ENCODE measurements at places on chromosomes 2 and 18.
A peak's percentile ranks its signal among the peaks of the same experiment; 100 is the strongest.

DNA sequence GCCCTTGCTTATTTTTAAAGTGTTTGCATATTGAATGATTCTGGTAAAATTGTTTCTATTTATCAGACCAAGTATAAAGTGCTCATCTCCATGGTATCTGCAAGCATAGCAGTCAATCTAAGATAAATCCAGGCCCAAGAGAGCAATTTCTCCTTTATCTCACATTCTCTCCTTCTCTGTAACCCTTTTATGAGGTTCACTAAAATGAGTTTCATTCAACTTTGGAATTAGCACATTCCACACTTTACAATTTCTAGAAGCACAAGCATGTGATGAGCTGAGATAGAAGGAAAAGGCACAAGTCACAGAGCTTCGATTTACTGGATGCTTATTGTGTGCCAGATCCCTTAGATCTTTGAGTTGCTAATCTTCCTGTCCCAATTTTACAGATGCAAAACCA lies 97.3 kb downstream of the CNTNAP5 start:
- no peak for DNase-seq

- peak; percentile 28 for DNase-seq
These were observed 20.9 kb upstream of the TANK start for GRCh38 chr2:161139098-161139987.

- peak; percentile 22 for DNase-seq
These were observed 272.5 kb downstream of the ZNF407 start for GRCh38 chr18:74869904-74870863.

GRCh38 chr2:76812156-76812555 lies 710.0 kb downstream of the LRRTM4 start:
- no peak for DNase-seq

GRCh38 chr2:137924019-137924418 lies 40.3 kb upstream of the HNMT start:
- peak; percentile 2 for DNase-seq

DNA sequence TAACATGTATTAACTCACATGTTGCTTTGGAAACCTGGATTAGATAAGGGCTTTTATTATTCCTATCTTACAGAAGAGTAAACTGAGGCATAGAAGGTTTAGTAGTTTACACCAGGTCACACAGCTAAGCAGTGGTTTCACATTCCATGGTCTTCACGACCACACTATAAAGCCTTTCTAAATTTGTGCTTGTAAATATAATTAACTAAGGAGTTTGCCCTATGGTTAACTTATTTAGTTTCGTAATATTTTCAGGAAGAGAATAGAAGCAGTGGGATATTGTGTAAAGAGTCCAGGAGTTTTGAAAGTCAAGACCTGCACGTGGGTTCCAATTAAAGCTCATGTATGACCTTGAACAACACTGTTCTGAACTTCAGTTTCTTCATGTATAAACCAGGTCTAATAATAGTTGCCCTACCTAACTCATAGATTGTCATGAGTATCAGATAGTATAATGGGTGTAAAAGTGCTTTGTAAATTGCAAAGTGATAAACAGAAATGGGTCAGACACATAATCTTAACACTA lies 19.5 kb upstream of the SOS1 start:
- DNase-seq: no peak

DNA sequence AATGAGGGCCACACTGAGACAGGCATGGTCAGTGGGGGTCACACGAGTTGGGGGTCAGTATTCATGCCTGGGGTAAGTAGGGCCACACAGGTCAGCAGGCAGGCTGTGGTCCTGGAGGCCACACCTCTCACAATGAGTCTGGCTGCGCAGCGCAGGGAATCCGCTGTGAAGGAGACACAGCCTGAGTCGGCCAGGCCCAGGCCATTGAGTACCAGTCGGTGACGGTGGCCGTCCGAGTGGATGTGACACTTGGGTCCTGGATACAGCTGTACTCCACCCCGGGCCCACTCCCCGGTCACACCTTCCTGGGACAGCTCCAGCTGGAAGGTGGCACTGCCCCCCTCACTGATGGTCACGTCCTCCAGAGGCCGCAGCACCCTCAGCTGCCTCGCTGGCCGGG lies 10.5 kb downstream of the TMEM198 start:
- no peak for DNase-seq

- DNase-seq: no peak
These were observed 33.2 kb upstream of the RMND5A start for GRCh38 chr2:86686905-86687304.

GRCh38 chr2:54408288-54408687 lies 47.8 kb upstream of the SPTBN1 start:
- no peak for DNase-seq

GRCh38 chr2:44596537-44597320 lies 235.0 kb downstream of the CAMKMT start:
- DNase-seq: no peak

- DNase-seq: no peak
These were observed 11.1 kb downstream of the TRAK2 start for GRCh38 chr2:201440182-201440581.

DNA sequence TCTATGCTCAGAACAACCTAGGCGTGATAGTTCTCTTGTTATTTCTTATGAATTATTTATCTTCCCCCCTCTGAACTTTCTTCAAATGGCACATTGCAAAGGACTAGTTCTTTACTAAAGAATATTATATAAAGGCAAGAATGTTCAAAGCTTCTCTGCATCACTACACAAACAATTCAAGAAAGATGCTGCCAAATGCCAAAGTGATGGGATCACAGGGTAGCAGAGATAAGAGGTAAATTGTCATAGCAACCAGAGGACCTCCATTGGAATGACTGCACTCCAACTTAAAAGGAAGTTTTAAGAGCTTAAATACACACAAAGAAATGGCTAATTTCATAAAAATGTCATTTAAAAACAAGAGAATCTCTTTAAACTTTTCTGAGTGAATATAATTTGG lies 72.8 kb downstream of the AQP4 start:
- DNase-seq: peak; percentile 1

DNA sequence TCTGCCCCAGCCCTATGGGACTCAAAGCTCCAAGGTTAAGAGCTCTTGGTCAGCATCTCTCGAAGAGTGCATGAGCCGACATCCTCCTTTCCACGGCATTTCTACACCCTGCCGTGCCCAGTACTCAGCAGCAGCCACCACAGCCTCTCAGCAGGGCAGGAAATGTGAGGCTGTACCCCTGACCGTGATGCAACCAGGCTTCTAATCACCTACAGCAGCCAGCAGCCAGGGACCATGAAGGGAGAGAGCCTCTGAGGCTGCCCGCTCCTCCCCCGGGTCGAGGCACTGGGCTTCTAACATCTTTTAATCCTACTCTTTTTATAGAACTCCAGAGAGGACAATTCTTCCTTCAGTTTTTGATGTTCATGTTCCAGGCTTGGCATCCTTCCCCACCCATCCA lies 6.5 kb downstream of the CYS1 start:
- DNase-seq: no peak

- no peak for DNase-seq
These were observed 621 bp downstream of the TXNL1 start for GRCh38 chr18:56637711-56638231.

GRCh38 chr18:59467497-59467896 lies 108.4 kb upstream of the LMAN1 start:
- no peak for DNase-seq

DNA sequence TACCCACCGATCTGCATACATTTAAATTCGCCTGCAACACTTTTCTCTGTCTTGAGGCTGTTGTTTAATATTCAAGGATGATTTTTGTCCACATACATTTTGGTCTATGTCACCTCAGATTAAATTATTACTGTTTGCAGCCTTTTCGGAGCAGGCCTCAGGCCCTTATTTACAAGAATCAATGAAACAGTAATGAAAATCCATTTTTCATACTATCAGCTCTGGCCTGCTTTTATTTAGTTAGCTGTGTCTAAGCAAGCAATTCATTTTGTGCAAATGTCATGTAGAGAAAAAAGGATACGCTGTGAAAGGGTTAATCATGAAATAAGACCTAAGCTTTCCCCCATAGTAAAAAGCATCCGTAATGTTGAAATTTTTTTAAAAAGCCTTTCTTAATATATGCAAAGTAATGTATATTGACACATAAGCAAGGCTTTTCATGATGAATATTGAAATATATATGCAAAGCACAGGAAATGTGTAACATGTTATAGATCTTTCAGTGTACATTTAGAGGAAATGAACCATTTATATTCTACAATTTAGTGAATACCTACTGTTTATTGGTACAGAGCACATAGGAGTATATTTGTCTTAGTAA lies 1135.3 kb upstream of the ZEB2 start:
- no peak for DNase-seq

DNA sequence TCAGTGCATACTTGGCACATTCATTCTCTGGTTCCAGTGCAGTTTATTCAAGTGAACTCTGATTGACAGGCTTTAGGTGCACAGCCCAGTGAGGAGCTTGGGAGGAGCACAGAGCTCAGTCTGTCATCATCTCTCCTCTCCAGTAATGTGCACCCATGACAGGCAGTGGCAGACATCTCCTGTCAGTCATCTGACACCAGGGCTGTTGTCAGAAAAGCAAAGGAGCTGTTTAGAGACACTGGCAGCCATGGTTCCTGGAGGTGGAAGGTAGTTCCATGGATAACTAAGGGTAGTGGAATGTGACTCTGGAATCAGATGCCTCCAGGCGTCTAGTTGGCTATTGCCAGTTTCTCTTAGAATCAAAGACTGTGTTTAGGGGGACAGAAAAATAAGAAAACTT lies 308.8 kb downstream of the DCDC2C start:
- no peak for DNase-seq

DNA sequence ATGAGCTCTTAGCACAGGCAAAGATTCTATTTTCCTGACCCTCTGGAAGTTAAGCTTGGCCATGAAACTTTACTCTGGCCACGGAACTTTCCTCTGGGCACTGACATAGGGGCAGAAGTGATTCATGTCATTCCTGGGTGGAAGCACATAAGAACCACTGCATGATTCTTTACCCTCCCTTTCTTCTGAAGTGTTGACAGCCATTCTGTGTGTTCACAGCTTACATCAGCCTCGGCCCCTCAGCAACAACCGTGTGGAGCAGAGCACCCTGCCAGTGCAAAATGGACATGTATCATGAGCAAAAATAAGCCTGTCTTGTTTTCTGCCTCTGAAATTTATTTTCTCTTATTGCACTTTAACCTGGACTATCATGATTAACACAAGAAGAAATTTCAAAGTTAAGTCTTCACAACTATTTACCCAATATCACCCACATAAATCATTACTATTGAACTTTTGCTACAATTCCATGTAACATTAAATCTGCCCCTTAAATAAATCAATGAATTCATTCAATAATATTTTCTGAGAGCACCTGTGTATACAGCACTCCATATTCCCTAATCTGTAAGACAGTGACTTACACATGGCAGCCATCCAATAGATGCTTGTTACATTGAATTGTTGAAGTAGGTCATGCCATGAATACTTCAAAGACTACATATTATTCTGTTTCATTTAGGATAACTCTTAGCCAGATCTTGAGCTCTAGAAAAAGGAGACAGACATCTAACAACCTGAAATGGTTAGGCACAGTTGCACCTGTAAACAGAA lies 531.9 kb downstream of the IRS1 start:
- DNase-seq: no peak

DNA sequence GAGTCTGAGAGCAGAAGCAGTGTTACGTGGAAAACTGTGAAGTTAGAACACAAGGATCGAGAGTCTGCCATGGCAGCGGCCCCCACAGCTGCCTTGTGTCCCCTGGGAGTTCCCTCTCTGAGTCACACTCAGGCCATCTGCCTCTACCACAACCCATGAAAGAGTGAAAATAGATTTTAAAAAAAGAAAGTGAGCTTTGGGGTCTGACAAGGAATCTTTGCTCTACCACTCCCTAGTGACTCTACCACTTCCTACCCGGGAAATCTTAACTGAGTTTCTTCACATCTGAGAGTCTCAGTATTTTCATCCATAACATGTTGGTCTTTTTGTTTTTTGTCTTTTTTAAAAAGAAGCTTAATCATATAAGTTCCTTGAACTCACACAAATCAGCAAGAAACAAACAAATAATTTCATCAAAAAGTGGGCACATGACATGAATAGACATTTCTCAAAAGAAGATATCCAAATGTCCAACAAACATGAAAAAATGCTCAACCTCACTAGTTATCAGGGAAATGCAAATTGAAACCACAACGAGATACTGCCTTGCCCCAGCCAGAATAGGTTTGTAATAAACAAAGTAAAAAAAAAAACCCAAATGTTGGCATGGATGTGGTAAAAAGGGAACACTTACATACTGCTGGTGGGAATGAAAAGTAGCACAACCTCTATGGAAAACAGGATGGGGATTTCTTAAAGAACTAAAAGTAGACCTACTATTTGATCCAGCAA lies 2.4 kb upstream of the MSGN1 start:
- peak; percentile 11 for DNase-seq

DNA sequence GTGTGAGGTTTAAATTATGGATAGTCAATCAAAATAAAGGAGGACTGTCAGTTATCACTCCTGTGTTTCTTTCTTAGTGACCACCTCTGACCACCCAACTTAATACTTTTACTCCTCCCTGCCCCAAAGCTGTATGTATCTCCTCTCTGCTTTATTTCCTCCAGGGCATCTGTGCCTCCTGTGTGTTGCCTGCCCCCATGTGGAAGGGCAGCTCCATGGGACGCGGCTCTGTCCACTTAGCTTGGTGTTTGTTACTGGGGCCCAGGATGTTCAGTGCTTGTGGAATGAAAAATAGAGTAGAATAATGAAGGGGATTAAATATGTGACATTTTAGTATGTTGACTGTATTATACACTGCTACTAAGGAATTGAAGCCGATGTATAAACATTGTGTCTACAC lies 9.8 kb downstream of the ACP1 start:
- DNase-seq: no peak

GRCh38 chr2:218722419-218722818 lies 11.8 kb downstream of the TTLL4 start:
- DNase-seq: no peak

DNA sequence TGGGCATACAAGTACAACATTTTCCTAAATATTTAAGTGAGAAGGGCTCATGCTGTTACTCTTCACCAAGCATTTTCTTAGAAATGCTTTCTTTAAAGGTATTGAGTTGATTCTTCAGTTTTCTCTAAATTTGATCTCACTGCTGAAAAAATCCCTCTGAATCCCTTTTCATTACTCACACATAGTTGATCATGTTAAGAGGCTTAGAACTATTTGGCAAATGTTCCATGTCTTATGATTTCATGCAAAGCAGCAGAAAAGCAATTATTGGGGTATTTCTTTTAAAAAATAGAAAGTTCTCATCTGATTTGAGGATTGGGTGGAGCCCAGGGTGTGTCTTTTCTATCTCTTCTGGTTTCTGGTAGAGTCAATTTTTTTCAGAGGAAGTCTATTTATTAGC lies 1079.8 kb upstream of the ZEB2 start:
- peak; percentile 64 for DNase-seq
